ENCODE measurements at places on chromosomes 4 and X.

DNA sequence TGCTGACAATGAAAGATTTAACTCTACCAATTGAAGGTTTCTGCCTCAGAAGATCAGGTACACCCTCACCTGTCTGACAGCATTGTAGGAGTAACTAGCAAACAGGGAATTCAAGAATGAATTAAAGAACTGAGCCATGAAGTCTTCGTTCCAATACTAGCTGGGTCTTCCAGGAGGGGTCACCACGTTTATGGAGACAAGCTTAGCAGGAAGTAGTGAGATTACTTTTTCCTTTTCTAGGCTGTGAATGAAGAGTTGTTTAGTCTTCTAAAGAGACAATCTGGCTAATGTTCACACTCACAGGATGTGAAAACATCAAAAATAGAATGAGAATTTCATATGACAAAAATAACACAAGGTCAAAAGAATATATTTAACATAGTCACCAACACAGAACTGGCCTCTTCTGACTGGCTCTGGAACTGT lies 54.9 kb downstream of the REELD1 start:
- DNase-seq = no peak

DNA sequence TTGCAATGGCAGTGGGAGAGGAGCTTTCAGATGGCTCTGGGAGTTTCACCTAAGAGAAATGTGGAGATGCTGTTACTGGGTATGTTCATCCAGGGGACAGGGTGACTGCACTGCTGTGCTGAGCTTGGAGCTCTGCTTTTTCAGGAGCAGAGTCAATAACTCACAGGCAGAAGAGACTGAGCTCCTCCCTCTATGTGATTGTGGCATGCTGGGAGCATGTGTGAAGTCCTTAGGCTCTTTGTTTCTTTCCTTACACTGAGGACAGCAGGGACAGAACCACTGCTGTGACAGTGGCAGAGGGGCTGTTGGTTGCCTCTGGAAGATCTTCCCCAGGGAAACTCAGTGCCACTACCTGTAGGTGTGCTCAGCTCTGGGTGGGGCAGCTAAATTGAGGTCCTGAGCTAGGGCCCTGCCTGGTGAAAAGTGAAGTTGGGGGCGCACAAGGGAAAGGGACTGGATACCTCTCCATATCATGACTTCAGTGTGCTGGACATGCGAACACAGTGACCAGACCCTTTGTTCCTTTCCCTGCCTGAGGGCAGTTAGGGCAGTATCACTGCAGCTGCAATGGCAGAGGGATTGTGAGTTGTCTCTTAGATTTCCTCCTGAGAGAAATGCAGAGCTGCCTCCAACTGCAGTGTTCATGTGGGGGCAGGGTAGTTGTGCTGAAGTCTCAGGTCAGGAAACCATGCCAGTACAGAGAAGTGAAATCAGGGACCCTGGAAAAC lies 156.7 kb downstream of the TENT5D start:
- no peak for DNase-seq

DNA sequence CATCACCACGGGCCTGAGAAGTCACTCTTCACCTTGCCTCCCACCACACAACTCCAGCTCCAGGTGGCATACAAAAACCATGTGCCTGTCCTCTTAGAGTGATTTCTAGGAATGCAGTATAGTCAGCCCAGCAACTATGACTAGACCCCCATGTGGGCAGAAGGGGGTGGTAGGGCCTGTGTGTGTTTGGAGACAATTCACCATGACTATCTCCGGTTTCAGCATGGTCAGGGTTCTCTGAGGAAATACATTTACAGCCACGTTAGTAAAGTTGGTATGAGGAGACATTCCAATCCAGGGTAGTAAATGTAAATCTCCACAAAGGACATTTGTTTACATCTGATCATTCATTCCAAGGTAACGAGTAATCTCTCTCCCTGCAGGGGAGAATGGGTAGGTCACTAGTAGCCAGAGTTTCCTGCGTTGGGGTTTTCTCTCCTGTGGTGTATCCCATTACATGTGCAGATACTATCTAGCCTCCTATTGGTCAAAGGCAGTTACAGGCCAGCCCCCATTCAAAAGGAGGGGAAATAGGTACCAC lies 4.2 kb upstream of the MTMR1 start:
- DNase-seq = no peak

DNA sequence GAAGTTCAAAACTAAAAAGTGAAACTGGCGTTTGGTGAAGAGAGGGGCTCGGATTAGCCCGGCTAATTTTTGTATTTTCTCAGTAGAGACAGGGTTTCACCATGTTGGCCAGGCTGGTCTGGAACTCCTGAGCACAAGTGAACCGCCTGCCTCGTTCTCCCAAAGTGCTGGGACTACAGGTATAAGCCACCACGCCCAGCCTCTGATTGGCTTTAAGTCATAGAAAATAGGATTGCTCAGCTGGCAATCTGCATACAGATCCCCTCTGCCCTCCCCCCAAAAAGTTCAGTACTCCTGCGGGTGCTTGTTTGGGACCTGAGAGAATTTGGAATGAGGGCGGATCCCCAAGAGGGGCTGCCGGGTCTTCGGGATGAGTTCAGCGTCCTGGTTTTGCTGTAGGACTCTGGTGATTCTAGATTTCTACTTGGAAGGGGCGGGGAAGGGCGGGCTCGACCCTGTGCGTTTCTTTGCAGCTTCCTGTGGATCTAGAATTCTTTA lies 537 bp upstream of the PRKX start:
- DNase-seq = no peak

DNA sequence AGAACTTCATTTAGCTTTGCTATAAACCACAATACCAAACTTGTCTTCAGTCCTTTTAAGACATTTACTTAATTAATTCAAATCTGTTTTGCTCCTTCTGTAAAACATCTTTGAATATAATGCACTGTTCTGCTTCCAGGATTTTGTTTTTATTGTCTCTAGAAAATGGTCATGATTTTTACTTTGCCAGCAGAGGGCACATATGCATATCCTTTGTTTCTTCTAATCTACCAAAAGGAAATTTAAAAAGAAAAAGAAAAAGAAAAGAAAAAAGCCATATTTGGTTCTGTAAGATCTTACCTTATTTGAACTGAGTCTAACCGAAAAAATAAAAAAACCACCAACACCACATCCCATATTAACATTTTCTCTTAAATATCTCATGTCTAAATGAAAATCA lies 101.9 kb upstream of the CCSER1 start:
- no peak for DNase-seq

- no peak for DNase-seq
Measured at GRCh38 chr4:84917869-84918600, 48.5 kb downstream of the WDFY3 start.

DNA sequence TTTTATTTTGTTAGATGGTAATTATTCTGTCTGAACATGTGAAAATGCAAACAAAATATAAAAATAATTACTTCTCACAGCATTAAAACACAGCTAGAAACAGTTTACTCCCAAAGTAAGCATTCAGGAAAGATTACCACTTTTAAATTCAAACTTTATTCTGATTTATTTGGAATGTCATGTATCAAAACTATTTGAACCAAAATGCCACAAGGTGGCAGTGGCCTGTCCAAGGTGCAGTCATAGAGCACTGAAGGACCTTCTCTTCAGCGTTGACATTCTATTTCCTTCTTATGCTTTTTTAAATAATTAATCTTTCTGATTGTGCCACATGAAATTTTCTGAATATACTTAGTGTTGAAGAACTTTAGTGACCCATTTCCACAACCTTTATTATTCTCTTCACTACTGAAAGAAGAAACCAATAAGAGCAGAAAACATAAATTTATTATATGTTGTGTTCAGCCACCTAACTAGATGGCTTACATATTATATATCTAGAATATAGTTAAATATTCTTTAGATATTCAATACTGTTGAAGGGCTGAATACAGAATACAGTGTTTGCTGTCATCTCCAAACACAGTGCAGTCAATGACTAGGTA lies 283.6 kb downstream of the CFAP299 start:
- DNase-seq = no peak

GRCh38 chr4:113122066-113122465 lies 72.6 kb downstream of the ANK2 start:
- no peak for DNase-seq

- DNase-seq = no peak
Measured at GRCh38 chrX:139642241-139642927, 65.6 kb downstream of the MCF2 start.

GRCh38 chr4:185307136-185307950 lies 88.4 kb downstream of the LRP2BP start:
- DNase-seq = no peak

DNA sequence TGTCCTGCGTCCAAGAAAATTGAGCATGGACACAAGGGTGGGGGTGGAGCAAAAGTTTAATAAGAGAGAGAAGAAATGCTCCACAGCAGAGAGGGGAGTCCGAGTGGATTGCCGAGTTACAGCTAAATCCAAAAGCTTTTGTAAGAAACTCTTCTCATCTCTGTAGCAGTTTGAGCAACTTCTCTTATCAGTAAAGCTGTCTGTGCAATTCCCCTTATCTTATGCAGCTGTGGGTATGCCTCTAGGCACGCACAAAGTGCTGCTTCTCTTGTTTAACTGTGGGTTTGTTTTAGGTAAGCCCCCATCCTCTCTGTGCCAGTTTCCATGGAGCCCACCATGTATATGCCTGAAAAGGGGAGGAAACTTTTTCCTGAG lies 44.8 kb downstream of the HMGB2 start:
- DNase-seq = no peak

DNA sequence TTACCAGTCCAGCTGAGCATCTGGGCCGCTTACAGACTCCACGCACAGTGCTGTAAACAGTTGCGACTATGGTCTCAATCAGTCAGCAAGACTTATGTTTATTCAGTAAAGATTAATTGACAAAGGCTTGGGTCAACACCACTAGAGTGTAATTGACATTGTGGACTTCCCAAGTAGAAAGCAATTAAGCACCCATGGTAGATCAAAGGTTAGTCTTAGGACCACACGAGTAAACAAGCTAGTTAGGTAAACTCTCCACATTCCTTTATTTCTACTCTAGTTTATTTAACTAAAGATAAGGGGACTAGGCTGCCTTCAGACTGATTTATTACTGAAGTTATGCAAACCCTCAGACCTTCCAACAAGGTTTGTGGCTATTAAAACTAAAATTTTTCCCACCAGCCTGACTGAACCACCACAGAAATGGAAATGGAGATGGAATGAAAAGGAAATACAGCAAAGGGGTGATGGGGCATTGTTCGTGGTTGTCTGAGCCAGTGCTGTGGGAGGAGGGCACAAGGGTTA lies 44.2 kb downstream of the MTHFD2L start:
- DNase-seq = no peak

DNA sequence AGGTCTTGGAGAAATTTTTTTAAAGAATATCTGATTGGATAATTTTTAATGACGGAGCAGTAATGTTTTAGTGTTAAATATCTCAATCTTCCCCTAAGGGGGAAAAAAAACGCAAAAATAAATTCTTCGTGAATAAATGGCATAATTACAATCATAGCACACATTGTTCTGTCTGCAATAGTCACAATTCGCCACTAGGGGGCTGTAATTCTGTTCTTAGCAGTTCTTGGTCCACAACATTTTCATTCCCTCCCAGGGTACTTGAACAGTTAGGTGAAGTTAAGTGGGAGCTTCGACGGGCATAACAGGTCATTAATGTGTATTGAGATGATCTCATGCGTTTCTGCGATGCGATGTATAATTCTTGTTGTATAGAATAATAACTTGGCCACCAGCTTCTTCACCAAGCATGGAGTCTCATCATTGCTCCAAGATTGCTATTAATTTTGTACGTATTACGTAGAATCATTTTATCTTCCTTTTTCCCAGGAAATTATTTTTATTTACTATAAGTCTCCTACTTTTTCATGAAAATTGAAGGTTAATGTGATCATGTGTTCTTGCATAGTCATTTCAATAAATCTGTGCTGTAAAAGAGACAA lies 27.2 kb downstream of the HTR2C start:
- DNase-seq = no peak

GRCh38 chr4:139247241-139247640 lies 32.8 kb downstream of the MGARP start:
- no peak for DNase-seq

GRCh38 chr4:173509036-173510001 lies 20.7 kb downstream of the HAND2 start:
- DNase-seq = no peak

DNA sequence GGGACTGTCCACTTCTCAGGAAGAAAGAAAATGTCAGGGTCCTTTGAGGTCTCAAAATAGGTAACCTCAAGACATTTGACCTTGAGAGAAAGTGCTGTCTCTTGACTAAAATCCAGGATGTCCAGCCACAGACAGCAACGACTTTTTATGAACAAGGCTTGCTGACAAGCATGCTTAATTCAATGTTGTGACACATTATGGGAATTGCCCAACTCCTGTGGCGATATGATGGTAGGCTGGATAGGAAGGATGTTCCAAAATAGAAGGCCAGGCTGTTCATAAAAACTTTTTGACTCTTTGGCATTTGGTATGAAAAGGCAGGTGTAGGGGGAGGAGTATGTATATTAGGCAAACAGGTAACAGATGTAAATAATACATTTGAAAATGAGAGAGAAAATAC lies 50.8 kb upstream of the EDNRA start:
- DNase-seq = no peak

DNA sequence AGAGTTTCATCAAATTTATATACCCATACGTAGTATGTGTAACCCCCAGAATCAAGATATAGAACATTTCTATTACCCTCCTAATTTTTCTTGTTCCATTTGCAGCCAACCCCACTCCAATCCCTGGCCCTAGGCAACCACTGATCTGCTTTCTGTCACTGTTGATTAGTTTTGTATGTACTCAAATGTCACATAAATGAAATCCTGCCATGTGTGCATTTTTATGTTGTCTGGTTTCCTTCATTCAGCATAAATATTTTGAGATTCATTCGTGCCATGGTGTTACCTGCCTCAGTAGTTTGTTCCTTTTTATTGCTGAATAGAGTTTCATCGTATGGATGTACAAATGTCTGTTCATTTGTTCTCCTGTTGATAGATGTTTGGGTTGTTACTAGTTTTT lies 126.3 kb downstream of the MID1IP1 start:
- no peak for DNase-seq

DNA sequence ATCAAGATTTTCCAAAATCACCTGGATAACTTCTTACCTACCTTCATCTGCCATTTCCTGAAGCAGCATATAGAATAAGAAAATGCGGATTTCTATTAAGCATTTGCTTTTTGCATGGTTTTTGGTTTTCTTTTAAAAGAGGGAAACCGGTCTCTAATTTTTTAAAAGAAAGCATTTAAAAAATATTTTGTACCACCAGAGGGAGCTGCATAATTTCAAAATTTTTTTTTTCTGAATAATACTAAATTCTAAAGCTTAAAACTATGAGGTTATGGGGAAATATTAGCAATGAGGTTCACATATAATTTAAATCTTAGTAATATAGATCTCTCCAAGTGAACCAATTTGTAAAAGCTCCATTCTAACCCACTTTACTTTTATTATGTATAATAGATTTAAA lies 137.7 kb upstream of the TENT5D start:
- DNase-seq = no peak

GRCh38 chrX:110409925-110410324 lies 51.3 kb downstream of the RTL9 start:
- DNase-seq = no peak

DNA sequence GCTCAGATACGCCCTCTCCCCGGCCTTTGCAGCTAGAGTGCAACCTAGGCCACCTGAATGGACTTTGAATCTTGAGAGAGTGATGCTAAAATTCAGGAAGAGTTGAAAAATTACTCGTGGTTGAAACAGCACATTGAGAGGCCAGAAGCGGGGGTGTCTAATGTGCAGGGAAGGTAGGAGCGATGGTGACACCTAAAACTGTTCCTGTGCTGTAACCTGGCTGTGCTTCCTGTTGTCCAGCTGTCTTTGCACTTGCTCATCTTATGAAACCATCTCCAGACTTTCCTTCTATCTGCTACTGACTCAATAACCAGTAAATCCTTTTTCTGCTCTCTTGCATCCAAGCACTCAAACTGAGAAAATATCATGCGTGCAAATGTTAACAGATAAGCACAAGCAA lies 106.4 kb upstream of the RPS6KA3 start:
- DNase-seq = no peak

- no peak for DNase-seq
Measured at GRCh38 chrX:13013363-13014110, 30.9 kb downstream of the FAM9C start.
